ENCODE measurements at places on chromosomes 1 and 21.

GRCh38 chr21:28229814-28230213 is 762.9 kb downstream of the LTN1 start:
- peak; percentile 85 for DNase-seq

DNA sequence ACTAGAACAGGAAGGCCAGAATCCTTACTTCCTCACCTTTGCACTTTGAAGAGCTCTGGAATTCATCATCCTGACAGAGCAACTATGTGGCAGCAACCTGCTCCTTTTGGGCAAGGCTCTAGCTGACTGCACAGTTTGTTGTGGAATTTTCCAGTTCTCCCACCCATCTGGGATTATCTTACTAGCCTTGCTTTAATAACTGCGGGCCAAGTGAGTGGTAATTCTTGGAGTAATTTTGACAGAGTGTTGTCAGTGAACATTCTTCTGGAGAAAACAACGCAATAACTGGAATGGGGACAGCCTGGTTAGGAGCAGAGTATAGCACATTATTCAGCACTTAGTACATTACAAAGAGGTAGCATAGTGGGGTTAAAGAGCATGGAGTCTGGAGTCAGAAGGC is 75.3 kb downstream of the NTMT2 start:
- no peak for DNase-seq

DNA sequence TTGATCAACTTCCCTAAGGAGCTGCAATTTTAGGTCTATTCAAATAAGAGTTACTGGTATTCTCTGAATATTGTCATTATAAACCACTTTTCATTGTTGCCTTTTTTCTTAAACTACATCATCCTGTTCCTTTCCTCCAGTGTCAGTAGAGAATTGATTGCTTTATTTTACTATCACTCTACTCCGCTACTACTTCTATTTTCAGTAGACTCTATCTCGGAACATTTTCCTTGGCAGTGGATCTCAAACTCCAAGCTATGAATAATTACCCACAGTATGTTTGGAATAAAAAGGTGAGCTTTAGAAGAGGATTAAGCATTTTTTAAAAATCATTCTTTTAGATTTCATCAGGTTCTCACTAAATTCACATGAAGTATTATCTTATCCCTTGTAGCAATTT is 224.9 kb downstream of the GREM2 start:
- DNase-seq: no peak

DNA sequence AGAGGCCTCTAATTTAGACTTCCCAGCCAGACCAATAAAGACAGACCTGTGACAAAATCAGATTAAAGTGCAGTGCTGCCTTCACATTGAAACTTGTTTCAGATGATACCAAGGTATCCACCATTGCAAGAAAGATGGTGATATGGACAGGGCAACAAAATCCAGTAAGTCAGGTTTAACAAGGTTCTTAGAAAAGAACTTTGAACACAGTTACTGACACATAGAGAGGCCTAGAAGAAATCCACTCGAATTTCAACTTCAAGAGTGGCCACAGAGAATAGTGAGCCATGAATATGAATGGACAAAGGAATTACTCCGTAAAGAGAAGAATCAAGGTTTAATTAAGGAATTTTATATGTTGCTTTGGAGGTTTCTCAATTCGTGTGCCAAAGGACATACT is 230.4 kb downstream of the KCNT2 start:
- DNase-seq: no peak

DNA sequence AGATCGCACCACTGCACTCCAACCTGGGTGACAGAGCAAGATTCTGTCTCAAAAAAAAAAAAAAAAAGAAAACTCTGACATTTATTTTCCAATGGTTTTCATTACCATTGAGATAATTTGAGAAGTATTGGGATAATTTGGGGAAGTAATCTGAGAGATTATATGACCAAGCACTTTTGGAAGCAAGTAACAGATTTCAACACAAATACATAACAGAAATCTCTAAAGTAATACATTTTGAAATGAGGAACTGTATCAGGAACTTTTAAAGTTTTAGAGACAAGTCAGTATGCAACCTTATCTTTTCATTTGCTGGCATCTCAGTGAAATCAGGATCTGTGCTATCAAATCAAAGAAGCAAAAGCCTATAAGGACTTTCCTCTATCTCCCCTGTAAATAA is 25.4 kb upstream of the SLC16A1 start:
- DNase-seq: no peak

GRCh38 chr1:15329104-15329820 is 80.4 kb upstream of the EFHD2 start:
- peak; percentile 36 for DNase-seq

DNA sequence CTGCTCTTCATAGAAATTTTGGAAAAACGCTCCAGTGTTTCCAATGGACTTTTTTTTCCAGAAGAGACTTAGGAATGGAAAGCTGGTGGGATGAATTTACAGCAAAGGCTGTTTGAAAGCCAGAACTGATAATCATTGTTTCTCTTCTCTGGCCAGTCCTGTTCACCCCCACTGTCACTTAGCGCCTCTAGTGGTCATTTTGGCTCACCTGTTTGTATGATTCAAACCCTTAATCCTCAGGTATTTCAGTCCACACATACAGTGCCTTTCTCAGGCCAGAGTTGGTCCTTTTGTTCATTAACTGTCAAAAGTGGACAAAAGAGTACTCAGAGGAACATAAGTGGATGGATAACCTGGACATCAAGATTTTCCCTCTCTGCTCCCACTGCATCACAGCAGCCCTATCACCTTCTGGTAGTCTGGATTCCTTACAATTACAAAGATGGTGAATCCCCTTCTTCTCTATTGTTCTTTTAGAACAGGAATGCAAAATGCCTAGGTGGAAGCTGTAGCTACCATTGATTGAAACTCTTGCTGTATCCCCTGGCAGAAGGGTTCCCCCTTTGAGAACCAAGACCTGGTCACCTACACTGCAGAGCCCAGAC is 177.6 kb upstream of the OLFM3 start:
- DNase-seq: no peak

GRCh38 chr1:22048351-22049192 is 3.9 kb upstream of the CDC42 start:
- no peak for DNase-seq

DNA sequence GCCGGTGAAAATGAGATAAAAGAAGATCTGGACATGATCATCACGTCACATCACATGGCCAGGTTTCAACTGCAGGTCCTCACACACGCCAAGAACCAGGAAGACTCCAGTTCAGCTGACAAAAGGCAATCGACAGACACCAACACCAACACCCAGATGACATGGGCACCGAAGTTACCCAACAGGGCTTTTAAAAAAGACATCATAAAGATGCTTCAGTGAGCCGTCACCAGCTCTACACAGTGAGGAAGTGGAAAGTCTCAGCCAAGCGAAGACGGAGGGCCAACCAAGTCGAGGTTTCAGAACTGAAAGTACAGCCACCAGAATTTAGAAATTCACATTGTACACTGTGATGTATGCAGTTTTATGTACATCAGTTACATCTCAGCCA is 154.3 kb upstream of the COL6A1 start:
- DNase-seq: no peak

DNA sequence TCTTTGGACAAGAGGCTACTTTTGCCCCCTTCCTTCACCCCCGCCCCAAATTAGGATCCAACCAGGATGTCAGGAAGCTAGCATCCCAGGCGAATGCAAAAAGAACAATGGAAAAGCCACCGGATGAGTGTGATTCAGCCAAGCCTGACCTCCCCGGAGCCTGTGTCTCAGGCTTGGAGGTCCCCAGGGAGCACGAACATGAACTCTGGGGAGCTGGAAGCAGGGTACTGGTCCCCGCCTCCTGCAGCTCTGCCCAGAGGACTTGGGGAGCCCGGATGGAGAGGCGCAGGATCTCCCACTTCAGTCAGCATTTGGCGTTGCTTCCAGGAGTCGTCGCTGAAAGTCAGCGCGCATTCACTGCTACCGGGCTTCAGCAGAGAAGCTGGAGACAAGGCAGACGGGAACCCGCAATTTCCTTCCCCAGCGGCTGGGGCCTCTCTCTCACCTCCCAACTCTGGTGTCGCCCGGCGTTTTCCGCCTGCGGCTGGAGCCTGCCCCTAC is 1.8 kb upstream of the TBX15 start:
- DNase-seq: no peak

- no peak for DNase-seq
Observed at GRCh38 chr1:199073166-199073565, 434.3 kb downstream of the PTPRC start.

- DNase-seq: no peak
Observed at GRCh38 chr1:153546371-153546770, 765 bp upstream of the S100A4 start.

DNA sequence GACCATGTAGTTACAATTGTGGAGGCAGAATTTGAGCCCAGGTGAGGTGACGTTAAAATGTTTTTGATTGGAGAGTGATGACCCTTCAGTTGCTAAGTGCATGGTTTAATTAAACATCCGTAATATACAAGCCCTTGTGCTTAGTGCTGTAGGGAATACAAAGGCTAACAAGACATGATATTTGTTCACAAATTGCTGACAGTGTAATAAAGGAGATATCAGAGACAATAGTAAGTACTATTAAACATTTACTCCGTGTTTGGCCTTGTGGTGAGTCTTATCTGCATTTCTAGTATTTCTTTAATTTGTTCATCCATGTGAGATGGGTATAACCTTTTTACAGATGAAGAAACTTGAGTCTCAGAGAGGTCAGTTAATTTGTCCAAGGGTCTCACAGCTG is 37.9 kb downstream of the RLF start:
- DNase-seq: no peak

GRCh38 chr1:168509210-168509609 is 34.6 kb downstream of the XCL2 start:
- no peak for DNase-seq

GRCh38 chr1:109508001-109508872 is 1.3 kb downstream of the AMIGO1 start:
- DNase-seq: no peak

DNA sequence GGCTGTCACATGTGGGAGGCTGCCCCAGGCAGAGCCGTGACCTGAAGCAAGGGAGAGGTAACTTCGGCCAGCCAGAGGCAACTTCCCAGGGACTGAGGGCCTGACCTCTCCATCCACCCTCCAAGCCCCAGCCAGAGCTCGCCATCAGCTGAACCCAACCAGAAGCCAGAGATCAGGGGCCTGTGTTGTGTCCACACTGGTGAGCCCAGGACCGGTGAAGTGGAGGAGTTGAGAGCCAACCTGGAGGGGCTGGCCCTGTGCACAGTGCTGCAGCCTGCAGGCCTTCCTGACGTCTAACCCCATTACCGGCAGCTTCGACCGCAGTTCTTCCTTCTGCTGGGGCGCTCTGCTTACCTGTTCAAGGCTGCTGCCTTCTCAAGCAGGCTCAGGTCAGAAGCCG is 19.6 kb upstream of the PDE9A start:
- DNase-seq: no peak

GRCh38 chr1:30966690-30967369 is 58.3 kb upstream of the SDC3 start:
- DNase-seq: peak; percentile 83

DNA sequence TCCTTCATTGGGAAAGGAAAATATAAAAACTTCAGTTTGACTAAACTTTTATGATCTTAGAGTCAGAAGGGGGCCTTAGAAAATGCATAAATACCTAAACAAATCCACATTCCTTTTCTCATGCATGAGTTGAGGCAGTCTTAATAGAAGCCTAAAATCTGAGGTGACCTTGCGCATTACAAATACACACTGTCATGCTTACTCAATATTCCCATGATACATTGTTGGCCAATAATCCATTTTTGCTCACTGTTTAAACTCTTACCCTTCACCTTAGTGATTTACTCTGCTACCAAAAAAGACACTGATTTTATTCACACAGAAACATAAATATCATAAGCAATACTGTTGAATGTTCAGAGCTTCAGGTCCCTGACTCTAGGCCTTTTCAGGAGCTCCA is 19.1 kb upstream of the TMCO1 start:
- DNase-seq: no peak

DNA sequence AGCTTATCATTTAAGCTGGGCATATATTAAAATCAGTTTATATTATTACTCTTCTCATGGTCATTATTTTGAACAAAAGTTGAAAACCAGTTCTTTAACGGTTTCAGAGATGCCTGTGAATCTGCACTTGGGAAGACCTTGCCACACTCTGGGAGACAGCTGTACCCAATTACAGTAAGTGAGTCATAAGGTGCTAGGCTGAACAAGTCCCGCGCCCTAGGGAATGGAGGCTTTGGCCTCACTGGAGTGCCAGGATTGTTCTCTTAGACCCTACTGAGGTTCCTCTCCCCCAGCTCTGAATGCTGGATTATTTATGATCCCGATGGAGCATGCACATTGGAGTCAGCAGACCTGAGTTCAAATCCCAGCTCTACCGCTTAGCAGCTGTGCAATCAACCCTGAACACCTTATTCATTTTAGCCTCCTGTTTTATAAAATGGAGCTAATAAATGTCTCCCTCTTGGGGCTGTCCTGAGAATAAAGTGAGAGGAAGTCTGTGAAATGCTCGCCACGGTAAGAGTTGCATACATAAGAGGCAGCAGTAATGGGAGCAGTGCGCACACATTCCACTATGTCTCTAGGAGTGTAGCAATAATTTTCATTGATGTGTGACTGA is 266.2 kb downstream of the FOXD2 start:
- no peak for DNase-seq

GRCh38 chr1:55725378-55725777 is 510.2 kb upstream of the USP24 start:
- DNase-seq: peak; percentile 18

DNA sequence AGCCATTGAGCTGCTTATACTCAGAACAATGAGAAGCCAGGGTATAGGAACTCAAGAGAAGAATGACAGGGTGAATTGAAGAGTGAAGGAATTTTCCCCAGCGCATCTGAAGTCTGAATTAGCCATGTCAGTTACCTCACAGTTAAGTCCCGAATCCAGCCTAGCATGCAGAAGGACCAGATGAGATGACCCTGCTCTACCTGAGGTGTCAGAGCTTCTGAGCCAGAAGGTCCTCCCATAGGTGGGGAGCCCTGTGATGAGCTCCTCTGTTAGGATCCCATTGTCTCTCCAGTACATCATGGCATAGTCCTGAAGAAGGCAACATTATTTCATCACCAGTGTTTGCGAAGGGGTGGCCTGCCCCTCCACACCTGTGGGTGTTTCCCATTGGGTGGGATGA is 68.2 kb downstream of the OVGP1 start:
- no peak for DNase-seq

DNA sequence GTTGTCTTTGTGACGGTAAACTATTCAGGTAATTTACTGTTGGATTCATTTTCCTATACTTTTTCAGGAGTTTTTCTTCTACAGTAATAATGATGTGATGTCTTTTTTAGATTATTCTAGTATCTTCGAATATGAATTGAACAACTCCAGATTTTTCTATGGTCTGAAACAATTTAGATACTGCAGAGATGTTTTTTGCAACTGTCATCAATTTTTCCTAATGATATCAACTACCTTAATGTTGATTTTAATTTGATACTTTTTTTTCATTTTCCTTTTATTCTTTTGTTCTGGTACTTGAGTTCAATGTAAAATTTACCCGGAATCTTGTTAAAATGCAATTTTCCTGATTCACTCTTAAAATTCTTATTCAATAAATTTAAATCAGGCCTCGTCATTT is 110.4 kb downstream of the KCNT2 start:
- DNase-seq: no peak

- DNase-seq: no peak
Observed at GRCh38 chr1:202125611-202126010, 2.9 kb downstream of the GPR37L1 start.

GRCh38 chr1:52348704-52349300 is 17.2 kb downstream of the CC2D1B start:
- DNase-seq: peak; percentile 75
